ENCODE measurements at places on chromosomes 2 and 18.

DNA sequence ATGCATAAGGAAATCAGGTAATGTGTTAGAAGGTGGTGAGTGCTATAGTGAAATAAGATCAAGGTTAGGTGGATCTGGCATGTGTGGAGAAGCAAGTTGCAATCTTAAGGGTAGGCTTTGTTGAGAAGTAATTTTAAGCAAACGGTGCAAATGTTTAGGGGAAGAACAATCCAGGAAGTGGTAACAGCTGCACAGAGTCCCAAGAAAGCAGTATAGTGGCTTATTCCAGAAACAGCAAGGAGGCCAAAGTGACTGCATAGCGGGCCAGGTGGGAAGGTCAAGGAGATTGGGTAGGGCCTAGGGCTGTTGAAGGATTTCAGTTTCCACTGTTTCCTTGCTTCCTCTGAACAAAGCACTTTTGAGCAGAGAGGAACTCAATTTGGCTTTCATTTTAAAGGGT lies 30.0 kb upstream of the RAB1A start:
- DNase-seq: no peak

DNA sequence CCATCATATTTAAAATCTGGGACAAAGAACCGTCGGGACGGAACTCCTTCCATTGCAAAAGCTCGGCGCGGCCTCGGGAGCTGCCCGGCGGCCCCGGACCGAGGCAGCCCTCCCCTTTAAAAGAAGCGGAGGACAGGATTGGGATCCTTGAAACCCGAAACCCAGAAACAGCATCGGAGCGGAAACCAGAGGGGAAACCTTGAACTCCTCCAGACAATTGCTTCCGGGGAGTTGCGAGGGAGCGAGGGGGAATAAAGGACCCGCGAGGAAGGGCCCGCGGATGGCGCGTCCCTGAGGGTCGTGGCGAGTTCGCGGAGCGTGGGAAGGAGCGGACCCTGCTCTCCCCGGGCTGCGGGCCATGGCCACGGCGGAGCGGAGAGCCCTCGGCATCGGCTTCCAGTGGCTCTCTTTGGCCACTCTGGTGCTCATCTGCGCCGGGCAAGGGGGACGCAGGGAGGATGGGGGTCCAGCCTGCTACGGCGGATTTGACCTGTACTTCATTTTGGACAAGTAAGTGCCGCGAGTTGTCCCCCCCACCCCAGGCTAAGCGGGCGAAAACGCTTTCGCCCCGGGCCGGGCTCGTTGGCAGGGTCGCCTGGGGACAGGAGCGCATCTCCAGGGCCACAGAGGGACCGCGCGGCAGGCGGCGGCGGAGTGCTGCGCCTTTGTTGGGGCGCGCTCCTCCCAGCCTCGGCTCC lies at the start of gene ANTXR1:
ANTXR1 (plus strand) TSS at position 38 of the 698 bp plus-strand sequence; CDS start at position 359, 321 bp downstream.
- no peak for DNase-seq

GRCh38 chr2:106338043-106338442 lies 130.2 kb downstream of the RGPD3 start:
- DNase-seq: no peak

GRCh38 chr2:164967781-164968228 lies 12.5 kb upstream of the SLC38A11 start:
- DNase-seq: no peak

DNA sequence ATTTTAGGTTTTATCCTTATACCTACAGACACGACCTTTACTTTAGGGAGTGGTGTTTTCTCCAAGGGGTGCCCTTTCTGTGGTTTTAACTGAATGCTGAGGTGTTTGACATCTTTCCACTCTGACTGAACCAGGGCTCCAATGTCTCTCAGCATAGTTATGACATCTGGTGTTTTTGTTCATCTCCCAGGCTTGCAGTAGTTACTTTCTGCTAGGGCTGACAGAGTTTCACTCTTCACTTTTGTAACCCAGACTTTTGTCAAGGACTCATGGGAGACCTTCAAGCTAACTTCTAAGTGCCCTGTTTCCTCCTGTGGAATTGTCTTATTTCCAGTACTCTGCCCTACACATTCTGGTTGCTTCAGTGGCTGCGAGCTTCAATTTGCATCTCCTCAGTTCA lies 103.1 kb downstream of the CCDC85A start:
- no peak for DNase-seq

Measured in activated CD4-positive, alpha-beta T cell treated with anti-CD3 and anti-CD28 coated beads, Interleukin-2, Interleukin-4, amounts not matched to agents 100 ng/mL and 50 ng/mL, durations not matched to agents 16 hours and 8 hours (primary cell).